ENCODE measurements at places on chromosomes 5 and 9. TPM values are rescaled to one million over a fixed set of nuclear protein-coding genes. Genes with fewer than 3 reads are reported as not detected.

Gene MAMDC4
- total RNA-seq = 0.64 TPM

Gene SLU7
- total RNA-seq = 35.9 TPM

Gene ARSI
- total RNA-seq = not detected

Gene ROPN1L
- total RNA-seq = 2.2 TPM

Gene SDHA
- total RNA-seq = 137 TPM

Gene ESM1
- total RNA-seq = 73.0 TPM

Gene FOXD4L5
- total RNA-seq = under 0.01 TPM

Gene SPAAR
- total RNA-seq = 2.8 TPM

Gene MTREX
- 49.0 TPM for total RNA-seq

Gene CCDC107
- 10.9 TPM for total RNA-seq

Gene WDR31
- 0.38 TPM for total RNA-seq

Gene SEMA5A
- under 0.01 TPM for total RNA-seq

Gene FOXD4L3
- total RNA-seq = under 0.01 TPM

Gene PCDHA9
- total RNA-seq = under 0.01 TPM

Gene AGXT2
- total RNA-seq = not detected

Gene IL3
- not detected for total RNA-seq

Gene ACSL6
- total RNA-seq = 0.77 TPM

Gene PHF24
- total RNA-seq = under 0.01 TPM

Gene PCDHGB1
- total RNA-seq = 1.1 TPM

Gene TDRD7
- total RNA-seq = 14.9 TPM

Gene TMC1
- total RNA-seq = 0.25 TPM

Gene CREBRF
- total RNA-seq = 16.3 TPM

Gene QRFP
- not detected for total RNA-seq

Gene YTHDC2
- 34.5 TPM for total RNA-seq

Gene TRIM7
- total RNA-seq = 7.6 TPM

Gene SLC6A18
- total RNA-seq = not detected

Gene PCDHB5
- total RNA-seq = 0.51 TPM

Gene KIAA0825
- 1.4 TPM for total RNA-seq

Gene OLFML2A
- total RNA-seq = 2.3 TPM

Gene GABRA6
- total RNA-seq = not detected

Gene LCN10
- 0.13 TPM for total RNA-seq

Gene LECT2
- total RNA-seq = not detected

Gene SOX30
- total RNA-seq = not detected

Gene FOCAD
- 85.2 TPM for total RNA-seq

Gene PCDHA4
- under 0.01 TPM for total RNA-seq

Gene ANKRD20A1
- total RNA-seq = 1.2 TPM

Gene PHYHD1
- 0.26 TPM for total RNA-seq

Gene PLPP6
- 3.7 TPM for total RNA-seq

Gene ZCCHC7
- total RNA-seq = 6.9 TPM

Gene NDUFB6
- 25.4 TPM for total RNA-seq

Gene SV2C
- under 0.01 TPM for total RNA-seq

Gene ENTREP1
- total RNA-seq = 4.6 TPM

Gene ADAMTS16
- not detected for total RNA-seq

Gene TXNDC8
- not detected for total RNA-seq

Gene CNTFR
- not detected for total RNA-seq
